ENCODE measurements at places on chromosomes 4 and X.

DNA sequence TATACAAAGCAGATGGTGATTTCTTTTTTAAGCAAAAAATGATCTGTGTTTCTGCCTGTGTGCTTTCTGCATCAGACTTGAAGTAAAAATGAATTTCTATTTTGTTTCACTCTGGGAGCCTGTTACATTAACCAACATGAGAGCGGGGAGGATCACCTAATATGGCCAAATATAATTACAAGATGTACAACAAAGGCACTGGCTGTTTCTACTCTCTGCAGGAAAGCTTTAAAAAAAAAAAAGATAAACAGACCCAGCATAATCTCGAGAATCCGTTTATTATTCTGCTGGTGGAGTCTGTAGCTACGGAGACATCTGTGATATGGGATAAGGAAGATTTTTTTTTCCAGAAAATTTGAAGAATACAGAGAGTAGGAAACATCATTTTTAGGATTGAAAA, 103.6 kb downstream of the COMMD8 start:
- no peak for DNase-seq

DNA sequence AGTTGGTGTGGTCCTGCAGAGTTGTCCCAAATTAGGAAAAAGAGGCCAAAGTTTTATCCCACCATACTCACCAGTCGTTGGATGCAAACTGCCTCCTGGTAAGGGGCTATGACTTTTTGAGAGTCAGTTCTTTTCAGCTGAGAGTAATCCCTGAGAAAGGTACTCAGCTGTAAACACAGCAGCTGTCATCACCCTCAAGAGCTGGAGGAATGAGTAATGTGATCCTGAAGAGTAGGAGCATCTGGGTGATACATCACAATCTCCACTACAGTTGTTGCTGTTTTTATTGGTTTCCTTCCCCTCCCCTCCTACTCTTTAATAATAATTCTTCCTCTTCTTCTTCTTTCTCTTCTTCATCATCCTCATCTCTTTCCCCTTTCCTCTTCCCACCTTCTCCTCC, 5.7 kb downstream of the MAGEE1 start:
- no peak for DNase-seq

GRCh38 chrX:48992341-48992740, 9.7 kb downstream of the GRIPAP1 start:
- no peak for DNase-seq

DNA sequence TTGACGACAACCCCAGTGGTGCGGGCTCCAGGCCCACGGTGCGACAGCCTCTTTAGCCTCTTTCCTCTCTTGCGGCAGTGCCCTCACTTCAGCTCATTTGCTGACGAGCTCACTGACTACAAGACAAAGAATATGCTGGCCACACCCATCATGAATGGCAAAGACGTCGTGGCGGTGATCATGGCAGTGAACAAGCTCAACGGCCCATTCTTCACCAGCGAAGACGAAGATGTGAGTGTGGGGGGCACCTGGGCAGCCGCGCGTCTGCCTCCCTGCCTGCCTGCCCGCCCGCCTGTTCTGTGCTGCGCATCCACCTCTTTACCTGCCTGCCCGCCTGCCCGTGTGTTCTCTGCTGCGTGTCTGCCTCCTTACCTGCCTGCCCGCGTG, 9.2 kb downstream of the PDE6B start:
- peak; percentile 15 for DNase-seq

- DNase-seq: no peak
Observed at GRCh38 chrX:57918750-57919436, 8.6 kb upstream of the ZXDA start.

- DNase-seq: peak; percentile 63
Observed at GRCh38 chr4:138162259-138162658, 79.9 kb downstream of the SLC7A11 start.

DNA sequence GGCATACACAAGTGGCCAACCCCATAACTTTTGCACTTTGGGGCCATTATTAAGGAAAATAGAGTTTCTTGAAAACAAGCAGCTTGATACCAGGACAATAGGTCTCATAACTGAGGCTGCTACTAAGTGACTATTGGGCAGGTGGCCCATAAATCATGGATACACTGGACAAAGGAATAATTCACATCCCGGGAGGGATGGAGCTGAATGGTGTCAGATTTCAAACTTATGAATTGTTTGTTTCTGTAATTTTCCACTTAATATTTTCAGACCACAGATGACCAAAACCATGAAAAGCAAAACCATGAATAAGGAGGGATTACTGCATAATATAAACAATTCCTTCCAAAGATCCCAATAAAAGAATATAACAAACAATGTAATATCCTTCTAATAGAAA, 114.4 kb downstream of the WDFY3 start:
- peak; percentile 86 for DNase-seq

GRCh38 chr4:7212101-7212674, 19.9 kb downstream of the SORCS2 start:
- DNase-seq: no peak

DNA sequence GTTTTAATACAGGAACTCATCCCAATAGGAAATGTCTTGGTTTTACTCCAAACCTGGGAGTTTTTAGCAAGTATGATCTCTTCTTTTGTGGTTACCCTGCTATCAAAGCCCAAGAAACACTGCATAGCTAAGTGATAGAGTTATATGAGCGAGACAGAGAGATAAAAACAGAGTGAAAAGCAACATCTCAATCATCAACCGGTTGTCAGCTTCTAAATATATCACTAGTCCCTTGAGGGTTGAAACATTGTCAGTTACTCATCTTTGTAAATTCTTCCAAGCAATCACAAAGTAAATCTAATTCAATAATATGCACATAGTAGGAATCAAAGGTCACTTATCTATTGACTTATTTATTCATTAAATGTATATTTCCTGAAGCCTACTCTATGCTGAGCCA, 483.9 kb downstream of the IDS start:
- no peak for DNase-seq

- no peak for DNase-seq
Observed at GRCh38 chr4:1402516-1403091, 3.6 kb downstream of the NKX1-1 start.

DNA sequence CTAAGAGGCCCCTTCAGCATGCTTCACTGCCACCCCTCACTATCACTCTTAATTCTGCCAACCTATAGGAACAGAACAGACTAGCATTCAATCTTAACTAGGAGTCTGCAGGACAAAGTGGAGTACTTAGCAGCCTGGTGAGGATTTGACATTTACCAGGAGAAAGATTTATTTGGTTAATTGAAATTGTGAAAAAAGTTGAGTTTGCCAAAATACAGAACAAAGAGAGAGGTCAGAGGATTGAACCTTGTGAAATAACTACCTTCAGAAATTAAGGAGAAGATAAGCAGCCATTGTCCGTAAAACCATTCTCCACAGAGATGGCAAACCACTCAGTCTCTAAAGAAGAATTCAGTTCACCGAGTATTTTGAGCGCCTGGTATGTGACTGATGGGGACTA, 41.8 kb upstream of the IQCM start:
- DNase-seq: no peak

DNA sequence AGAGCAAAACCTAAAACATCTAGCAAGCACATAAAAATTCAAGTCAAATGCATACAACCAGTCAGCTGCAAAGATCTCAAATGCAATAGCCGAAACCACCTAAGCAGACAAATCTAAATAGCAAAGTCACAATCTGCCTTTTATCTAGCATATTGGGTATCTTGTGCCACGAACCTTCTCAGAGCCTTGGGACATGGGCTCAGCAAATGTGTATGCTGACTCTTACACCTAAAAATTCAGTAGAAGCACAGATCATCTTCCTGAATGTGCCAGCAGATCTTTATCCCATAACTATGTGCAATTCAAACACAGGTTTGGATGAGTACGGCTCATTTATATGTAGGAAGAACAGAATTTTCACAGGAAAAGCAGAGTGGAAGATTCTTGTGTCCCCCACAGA, 492.1 kb downstream of the INPP4B start:
- DNase-seq: no peak

- DNase-seq: peak; percentile 38
Observed at GRCh38 chrX:49291615-49292337, 11.7 kb upstream of the GAGE10 start.

DNA sequence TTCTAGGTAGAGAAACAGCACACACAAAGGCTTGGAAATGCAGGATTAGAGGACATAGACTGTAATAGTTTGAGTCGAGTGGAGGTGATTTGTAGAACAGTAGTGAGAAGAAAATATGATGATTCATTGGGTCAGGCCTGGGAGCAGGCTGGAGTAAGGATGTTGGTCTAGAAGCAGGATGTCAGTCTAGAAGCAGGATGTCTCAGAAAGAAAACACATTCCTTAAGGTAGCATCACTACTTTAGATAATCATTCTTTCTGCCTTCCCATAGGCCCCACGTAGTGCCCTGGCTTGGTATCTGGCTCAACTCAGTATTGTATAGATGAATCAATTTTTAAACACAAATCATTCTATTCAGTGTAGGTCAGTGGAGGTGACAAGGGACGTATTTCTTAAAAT, 11.2 kb upstream of the DACH2 start:
- no peak for DNase-seq

GRCh38 chr4:25061602-25062001, 30.9 kb upstream of the LGI2 start:
- no peak for DNase-seq

DNA sequence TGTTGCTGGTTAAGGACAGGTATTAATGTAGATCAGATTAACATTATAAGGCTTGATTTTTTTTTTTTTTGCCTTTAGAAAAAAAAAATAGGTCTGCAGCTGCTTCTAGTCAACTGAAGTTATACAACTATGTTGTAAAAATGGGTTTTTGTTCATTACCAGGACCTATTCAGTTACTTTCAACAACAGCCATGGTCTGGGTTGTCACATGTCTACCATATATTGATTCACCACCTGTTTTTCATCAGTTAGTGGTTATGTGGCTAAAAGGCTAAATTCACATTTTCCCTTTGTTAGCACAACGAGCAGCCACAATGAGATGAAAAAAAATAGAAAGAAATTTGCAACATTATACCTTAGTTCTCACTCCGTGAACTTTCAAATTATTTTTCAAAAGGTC, 45.5 kb downstream of the GLRB start:
- no peak for DNase-seq

DNA sequence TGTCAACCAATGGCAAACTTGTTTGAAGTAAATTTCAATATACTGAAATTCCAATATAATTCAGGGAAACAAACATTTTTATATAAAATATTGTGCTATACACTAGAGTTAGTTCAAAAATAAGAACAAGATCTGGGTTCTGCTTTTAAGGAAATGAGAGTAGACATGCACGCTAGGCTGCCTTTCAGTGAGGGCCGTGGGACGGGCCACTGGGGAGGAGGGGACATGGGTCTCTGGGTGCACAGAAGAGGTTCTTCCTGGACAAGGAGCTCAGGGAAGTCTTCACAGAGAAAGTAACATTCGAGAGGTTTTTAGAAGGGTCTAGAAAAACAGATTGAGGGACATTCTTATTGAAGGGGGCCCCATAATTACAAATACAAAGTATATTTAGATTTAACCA, 64.4 kb downstream of the SHROOM3 start:
- no peak for DNase-seq

DNA sequence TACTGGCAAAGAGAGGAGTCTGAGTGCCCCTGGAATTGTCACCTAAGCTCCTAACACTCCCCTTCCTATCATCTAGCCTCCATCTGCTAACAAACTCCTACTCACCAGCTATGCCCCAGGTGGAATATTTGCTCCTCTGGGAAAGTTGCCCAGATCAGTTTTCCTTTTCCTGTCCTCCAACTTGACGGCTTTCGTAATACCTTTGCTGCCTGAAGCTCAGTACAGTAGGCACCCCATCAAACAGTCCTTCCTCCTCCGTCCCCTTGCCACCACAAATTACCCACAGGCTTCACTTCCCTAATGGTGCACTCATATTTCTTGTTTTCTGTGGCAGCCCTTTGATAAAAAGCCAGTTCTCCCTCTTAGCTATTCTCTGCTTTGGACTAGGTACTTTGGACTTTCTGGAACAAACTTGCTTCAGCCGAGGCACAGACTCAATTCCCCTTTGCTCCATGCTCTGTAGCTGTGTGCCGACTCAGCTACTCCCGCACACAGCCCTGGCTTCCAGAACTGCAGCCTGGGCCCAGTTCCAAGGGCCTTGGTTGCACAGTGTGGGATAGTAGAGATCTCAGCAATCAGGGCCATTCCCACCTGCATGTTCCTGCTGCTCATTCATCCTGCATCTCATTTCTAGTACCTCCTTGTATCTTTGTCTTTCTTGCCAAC, 605.1 kb downstream of the BCOR start:
- no peak for DNase-seq

GRCh38 chr4:176380352-176381157, 60.8 kb downstream of the SPCS3 start:
- peak; percentile 25 for DNase-seq

DNA sequence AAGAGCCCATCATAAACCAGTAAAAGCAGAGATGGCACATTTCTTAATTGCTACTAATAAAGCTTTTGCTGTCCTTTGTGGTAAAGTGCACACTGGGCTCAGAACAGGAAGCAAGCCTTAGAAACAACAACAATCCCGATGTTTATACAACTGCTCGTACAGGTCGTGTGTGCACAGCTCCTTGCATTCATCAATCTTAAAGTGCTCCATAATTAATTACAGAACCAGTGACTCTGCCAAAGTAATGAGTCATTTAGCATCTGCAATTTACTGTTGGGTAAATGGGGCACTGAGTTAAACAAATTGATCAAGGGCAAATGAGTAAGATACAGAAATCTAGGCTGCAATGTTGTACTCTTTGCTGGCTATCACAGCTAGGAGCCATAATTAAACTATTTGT, 61.3 kb upstream of the TXK start:
- DNase-seq: peak; percentile 93

DNA sequence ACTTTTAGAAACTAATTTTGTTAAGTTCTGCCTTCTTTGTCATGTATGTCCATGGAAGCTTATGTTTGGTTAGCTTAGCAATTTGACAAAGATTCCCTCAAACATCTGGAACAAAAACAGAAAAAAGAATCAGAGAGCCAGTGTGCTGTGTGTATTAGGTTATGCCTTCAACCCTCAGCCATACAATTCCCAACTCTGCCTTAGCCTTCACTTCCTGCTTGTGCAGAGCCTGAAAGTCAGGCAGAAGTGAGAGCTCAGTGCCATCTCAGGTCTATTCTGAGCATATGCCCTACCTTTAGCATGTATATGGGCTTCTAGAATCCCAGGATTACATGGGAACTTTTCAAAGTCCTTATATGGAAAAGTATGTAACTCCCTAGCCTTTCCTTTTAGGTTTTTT, 58.2 kb upstream of the STOX2 start:
- DNase-seq: no peak

GRCh38 chr4:95215991-95216605, 332.7 kb downstream of the UNC5C start:
- DNase-seq: peak; percentile 6

GRCh38 chrX:15350329-15350996, 15.1 kb upstream of the PIGA start:
- peak; percentile 44 for DNase-seq

DNA sequence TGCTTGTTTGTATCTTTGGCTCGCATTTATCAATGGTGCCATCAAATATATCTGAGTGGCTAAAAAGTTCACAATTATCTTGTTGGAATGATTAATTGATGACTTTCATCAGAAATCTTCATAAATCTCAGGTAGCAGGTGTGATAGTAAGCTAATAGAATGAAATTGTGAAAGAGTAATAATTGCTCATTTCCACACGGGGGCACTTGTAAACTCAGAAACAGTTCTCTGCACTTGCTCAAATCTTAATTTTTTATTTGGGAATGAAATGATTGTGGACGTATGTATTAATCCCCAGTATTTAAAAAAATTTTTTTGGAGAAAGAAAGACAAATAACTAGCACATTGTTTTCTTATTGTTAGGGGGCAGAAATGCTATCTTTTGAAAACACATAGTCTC, 132.8 kb downstream of the DTHD1 start:
- DNase-seq: peak; percentile 26

- no peak for DNase-seq
Observed at GRCh38 chr4:147765121-147765529, 33.2 kb downstream of the ARHGAP10 start.

GRCh38 chr4:24210332-24210902, 320.6 kb upstream of the PPARGC1A start:
- no peak for DNase-seq
